ENCODE measurements at places on chromosomes 3 and 15.

GRCh38 chr3:46671541-46672348 lies 21.7 kb downstream of the ALS2CL start:
- no peak for DNase-seq

DNA sequence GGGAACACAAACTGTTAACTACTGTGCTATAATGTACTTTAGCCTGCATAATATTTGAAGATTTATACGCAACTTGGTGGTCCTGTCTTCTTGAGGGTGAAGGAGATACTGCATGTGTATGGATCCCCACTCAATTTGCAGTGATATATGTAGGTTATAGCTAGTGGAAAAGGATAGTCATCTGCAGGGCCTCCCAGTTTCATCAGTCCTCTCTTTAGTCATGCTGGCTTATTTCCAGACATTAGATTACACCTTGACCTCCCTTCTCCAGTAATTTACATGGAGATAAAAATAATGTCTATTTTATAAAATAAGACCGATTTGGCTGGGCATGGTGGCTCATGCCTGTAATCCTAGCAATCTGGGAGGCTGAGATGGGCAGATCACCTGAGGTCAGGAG lies 3.7 kb downstream of the NR1D2 start:
- no peak for DNase-seq

DNA sequence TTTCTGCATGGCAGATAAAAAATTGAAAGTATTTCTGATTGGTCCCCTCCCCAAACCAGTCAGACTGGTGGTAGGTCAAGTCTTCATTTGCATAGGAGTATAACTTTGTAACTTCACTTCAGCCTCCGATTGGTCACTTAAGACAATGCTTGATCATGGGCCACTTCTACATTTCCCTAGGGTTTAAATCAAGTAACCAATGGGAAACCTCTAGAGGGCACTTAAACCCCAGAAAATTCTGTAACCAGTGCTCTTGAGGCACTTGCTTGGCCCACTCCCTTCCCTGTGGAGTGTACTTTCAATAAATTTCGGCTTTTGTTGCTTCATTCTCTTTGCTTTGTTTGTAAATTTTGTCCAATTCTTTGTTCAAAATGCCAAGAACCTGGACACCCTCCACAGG lies 225.5 kb downstream of the ARPP21 start:
- DNase-seq: no peak

- peak; percentile 4 for DNase-seq
Observed at GRCh38 chr3:107117922-107118536, 259.2 kb upstream of the CCDC54 start.

DNA sequence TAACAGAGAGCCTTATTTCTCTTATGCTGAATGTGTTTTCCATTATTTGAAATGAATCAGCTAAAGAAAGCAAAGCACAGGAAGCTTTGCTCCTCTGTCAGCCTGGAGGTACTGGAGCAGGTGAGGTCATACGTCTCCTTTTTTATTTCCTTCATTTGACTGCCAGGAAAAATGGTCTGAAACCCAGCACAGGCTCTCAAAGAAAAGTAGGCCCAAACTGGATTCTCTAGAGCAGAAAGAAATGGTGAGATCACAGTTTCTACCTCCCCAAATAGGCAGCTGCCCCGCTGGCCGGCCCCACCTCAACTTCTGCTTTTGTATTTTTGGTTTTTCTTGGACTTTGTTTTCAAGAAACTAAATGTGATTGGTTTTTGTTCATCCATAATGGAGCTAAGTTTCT lies 95.1 kb downstream of the RPL39L start:
- peak; percentile 13 for DNase-seq
